ENCODE measurements at places on chromosomes 6 and 20. TPM values are rescaled to one million over a fixed set of nuclear protein-coding genes. Genes with fewer than 3 reads are reported as not detected.

The HSF2 gene
- total RNA-seq, result 21.3 TPM

The MOXD1 gene
- total RNA-seq, result 15.1 TPM

The SDCBP2 gene
- total RNA-seq, result 1.3 TPM

The RSPO4 gene
- total RNA-seq, result not detected

The HCK gene
- total RNA-seq, result not detected

The GRIK2 gene
- total RNA-seq, result 20.6 TPM

The TRIM31 gene
- total RNA-seq, result not detected

The SMOC2 gene
- 0.32 TPM for total RNA-seq

The GPR63 gene
- total RNA-seq, result 0.32 TPM

The LY6G6F gene
- total RNA-seq, result not detected

The POU5F1 gene
- total RNA-seq, result not detected

The PRKN gene
- 4.2 TPM for total RNA-seq

The MRPS10 gene
- total RNA-seq, result 66.5 TPM

The VARS2 gene
- 15.1 TPM for total RNA-seq

The MACROD2 gene
- total RNA-seq, result 1.6 TPM

The TPX2 gene
- 35.4 TPM for total RNA-seq

The JAG1 gene
- 12.1 TPM for total RNA-seq

The ADTRP gene
- 1.3 TPM for total RNA-seq

The ELOVL4 gene
- total RNA-seq, result 9.1 TPM

The TRIM40 gene
- total RNA-seq, result not detected

The CHMP4B gene
- total RNA-seq, result 32.0 TPM

The MAK gene
- total RNA-seq, result not detected

The KCNG1 gene
- total RNA-seq, result 3.0 TPM

The OTOR gene
- not detected for total RNA-seq

The AKAP7 gene
- total RNA-seq, result 4.7 TPM

The TSHZ2 gene
- 2.3 TPM for total RNA-seq

The LGSN gene
- total RNA-seq, result 0.32 TPM

The XRN2 gene
- 90.2 TPM for total RNA-seq

The LY6G5B gene
- total RNA-seq, result 3.2 TPM

The TGM3 gene
- not detected for total RNA-seq

The TENT5A gene
- total RNA-seq, result 22.9 TPM

The MYLK2 gene
- under 0.01 TPM for total RNA-seq
